DMS153 (cell line): ENCODE measurements at places on chromosomes 2 and 18.
A peak's percentile ranks its signal among the peaks of the same experiment; 100 is the strongest.

- peak; percentile 49 for DNase-seq
Measured at GRCh38 chr18:46333431-46334135, 229.4 kb downstream of the HAUS1 start.

- DNase-seq, result no peak
Measured at GRCh38 chr2:157898591-157898996, 22.5 kb upstream of the ACVR1 start.

GRCh38 chr2:204665771-204666170 lies 120.5 kb downstream of the PARD3B start:
- no peak for DNase-seq

DNA sequence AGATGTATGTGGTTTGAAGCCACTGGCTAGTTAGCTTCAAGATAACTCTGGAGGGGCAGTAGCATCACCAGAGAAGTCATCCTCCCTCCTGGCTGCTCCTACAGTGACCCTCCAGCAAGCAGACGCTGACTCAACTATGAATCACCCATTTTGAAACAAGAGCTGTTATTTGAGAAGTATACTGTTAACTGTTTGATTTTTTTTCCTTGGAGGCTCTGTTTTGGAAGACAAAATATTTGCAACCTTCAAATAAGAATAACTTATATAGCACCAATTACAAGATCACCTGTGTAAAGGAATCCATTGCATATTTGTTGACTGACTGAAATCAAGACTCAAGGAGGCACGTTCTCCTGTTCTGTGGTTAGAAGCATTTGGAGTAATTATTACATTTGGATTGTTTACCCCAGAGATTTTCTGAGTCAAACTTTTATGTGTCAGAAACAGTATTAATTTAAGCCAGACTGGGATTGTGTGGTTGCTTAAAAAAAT lies 313.8 kb downstream of the MTX2 start:
- no peak for DNase-seq

- DNase-seq, result no peak
Measured at GRCh38 chr2:112848833-112849232, 12.3 kb upstream of the IL1B start.
